ENCODE measurements at places on chromosomes 16 and 17.

DNA sequence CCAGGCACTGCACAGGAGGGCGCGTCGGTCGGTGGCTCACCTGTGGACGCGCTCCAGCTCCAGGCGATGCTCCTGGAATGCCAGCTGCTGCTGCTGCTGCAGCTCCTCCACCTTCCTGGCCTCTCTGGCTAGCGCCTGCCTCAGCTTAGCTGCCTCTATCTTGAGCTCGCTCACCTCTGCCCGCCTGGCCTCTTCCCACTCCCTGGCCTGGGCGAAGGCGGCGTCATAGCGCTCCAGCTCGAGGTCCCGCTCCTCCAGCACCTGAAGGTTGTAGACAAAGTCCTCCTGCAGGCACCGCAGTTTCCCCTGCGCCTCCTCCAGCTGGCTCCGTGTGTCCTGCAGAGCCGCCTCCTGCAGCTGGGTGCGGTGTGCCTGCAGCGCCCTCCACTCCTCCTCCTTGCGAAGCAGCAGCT, 11.1 kb downstream of the CCDC57 start:
- no peak for DNase-seq

GRCh38 chr16:80623376-80623775, 82.6 kb downstream of the DYNLRB2 start:
- no peak for DNase-seq

GRCh38 chr16:30894540-30895368, 877 bp upstream of the BCL7C start:
- no peak for DNase-seq

- no peak for DNase-seq
These were observed 17.0 kb downstream of the BEAN1 start for GRCh38 chr16:66444049-66444481.

- DNase-seq = no peak
These were observed 263.6 kb downstream of the NTN1 start for GRCh38 chr17:9284884-9285283.

DNA sequence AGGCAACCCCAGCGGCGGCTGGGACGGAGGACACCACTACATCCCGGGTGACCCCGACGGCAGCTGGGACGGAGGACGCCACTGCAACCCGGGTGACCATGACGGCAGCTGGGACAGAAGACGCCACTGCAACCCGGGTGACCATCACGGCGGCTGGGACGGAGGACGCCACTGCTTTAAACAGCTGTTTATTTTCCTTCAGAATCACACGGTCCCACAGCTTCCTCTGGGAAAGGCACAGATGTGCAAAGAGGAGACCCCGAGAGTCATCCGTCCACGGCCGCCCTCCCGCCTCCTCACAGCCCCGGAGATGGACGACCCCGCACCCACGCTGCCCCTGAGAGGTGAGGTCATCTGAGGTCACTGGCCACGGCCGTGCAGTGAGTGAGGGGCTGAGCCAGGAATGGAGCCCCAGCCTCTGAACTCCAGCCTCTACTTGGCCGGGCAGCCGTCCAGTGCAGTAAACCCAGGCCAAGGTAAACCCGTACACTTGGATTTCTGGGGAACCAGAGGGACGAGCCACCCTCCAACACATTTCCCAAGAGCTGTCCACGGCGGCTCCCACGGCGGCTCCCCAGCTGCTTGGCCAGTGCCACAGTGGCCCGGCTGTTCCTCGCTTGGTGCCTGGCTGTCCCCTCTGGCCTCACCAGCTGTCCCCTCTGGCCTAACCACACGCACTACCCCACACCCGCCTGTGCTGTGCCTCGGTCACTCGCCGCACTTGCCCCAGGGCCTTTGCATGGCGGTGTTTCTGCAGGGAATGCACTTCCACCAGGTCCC, 43.2 kb upstream of the PABPN1L start:
- no peak for DNase-seq

- no peak for DNase-seq
These were observed 83.6 kb downstream of the C16orf78 start for GRCh38 chr16:49457196-49457595.

- no peak for DNase-seq
These were observed 17.3 kb upstream of the PSMD7 start for GRCh38 chr16:74279266-74279665.
